ENCODE measurements at places on chromosomes 7 and 10.
A peak's percentile ranks its signal among the peaks of the same experiment; 100 is the strongest.

DNA sequence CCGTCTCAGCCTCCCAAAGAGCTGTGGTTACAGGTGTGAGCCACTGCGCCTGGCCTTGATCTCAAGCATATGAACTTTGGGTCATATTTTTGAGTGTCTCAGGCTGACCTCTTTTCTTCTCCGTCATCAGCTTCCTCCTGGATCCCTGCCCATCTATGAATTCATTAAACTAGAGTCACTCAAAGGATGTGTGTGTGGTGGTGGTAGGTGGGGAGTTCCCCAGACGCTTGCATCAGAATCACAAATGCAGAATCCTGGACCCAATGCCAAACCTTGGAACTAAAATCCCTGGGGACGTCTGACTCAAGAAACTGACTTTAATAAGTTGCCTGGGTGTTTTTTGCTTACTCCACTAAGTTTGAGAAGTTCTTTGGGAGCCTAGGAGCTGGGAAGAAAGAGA lies 6.7 kb upstream of the CREB5 start:
- peak; percentile 74 for DNase-seq

DNA sequence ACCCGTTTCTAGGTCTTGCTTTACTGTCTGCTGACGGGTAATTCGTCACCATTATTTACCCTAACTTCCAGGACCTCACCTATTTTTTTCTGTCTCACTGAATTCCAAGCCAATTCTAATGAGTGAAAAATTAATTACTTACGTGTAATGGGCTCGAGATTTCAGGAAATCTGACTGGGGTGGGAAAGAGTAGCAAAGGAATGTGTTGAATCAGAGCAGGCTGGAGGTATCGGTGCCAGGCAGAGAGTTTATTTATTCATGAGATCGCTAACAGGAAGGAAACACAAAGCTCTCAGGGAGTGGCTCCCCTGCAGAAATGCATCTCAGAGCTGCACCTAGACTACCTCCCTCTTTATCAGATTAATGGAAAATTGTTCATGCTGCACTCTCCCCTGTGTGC lies 4.0 kb upstream of the DIP2C start:
- peak; percentile 37 for DNase-seq

DNA sequence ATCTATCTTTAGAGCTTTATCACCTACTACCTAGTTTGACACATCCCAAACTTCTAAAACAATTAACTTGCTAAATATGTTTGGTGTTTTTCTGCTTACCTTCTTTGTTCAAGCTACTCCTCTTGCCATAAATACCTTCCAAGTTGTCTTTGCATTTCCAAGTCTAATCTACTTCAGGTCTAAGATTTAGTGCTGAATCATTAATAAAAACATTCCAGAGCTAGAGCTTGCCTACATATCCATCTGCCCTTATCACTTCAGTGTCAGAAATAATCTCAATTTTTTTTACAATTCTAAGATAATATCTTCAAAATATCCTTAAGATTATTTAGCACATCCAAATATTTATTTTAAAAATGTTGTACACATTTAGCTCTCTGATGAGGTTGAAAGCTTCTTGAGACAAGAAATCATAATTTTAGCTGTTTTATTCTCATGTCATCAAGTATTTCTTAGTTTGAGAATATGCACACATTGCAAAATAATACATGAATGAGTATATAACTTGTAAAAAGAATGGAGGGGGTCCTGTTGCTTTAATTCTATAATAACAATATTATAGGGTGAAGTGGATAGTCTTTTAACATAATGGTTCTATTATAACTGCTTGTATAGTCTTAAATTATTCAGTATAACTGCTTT lies 466.3 kb downstream of the SEMA3D start:
- DNase-seq = no peak

- DNase-seq = no peak
These were observed 81.7 kb downstream of the RNF216 start for GRCh38 chr7:5699467-5700384.

- peak; percentile 40 for DNase-seq
These were observed 3.2 kb upstream of the ZNF789 start for GRCh38 chr7:99469381-99470065.

- no peak for DNase-seq
These were observed 108.6 kb downstream of the SEMA3A start for GRCh38 chr7:84085998-84086397.

Measured in ELR (cell line).